Stomach (tissue), 19 donors: ENCODE measurements at places on chromosomes 6 and 20. TPM values are rescaled to one million over a fixed set of nuclear protein-coding genes. Genes with fewer than 3 reads are reported as not detected.

The CST2 gene
- not detected for polyA plus RNA-seq

The PRR18 gene
- not detected for polyA plus RNA-seq

The LY6G6F gene
- polyA plus RNA-seq = not detected

The GHRH gene
- not detected for polyA plus RNA-seq

The SLC17A1 gene
- polyA plus RNA-seq = not detected

The TINAG gene
- not detected for polyA plus RNA-seq

The CST5 gene
- polyA plus RNA-seq = not detected

The RSPO3 gene
- polyA plus RNA-seq = 4.9 TPM

The ZSWIM3 gene
- 2.1 TPM for polyA plus RNA-seq

DNA sequence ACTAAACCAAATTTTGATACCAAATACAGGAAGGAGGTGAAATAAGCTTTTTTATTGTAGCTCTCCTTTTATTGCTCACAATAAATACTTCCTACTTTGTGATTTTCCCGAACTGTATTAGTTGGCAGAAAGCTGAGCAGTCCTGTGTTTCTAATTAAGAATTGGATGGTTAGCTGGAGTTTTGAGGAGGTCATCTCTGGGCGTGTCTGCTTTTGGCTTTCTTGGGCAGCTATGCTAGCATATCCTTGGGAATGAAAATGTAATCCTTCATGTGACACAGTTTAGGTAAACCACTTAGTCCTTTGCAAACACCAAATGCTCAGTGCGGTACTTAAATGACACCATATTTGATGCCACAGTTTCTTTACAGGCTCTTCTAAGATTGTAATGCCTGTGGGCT is 67.5 kb downstream of the MTHFD1L start:
- no peak overlapping the region for H3K4me3 ChIP-seq
- no peak for DNase-seq
- no peaks in the 10 kb centered on the region for H3K4me1 ChIP-seq
- H3K27ac ChIP-seq = no peak overlapping the region
- peaks cover 6% of the 10 kb centered on the region for H3K36me3 ChIP-seq

GRCh38 chr6:43702534-43703440 is 15.2 kb upstream of the MRPS18A start:
- no peak overlapping the region for H3K4me3 ChIP-seq
- H3K27ac ChIP-seq = peak overlapping the region; percentile 94

GRCh38 chr6:3382326-3383279 is 74.2 kb downstream of the SLC22A23 start:
- H3K4me3 ChIP-seq = no peak overlapping the region
- H3K36me3 ChIP-seq = no peaks in the 10 kb centered on the region
- H3K27ac ChIP-seq = peak overlapping the region; percentile 75
- H3K27me3 ChIP-seq = no peaks in the 10 kb centered on the region
- DNase-seq = peak; percentile 57

DNA sequence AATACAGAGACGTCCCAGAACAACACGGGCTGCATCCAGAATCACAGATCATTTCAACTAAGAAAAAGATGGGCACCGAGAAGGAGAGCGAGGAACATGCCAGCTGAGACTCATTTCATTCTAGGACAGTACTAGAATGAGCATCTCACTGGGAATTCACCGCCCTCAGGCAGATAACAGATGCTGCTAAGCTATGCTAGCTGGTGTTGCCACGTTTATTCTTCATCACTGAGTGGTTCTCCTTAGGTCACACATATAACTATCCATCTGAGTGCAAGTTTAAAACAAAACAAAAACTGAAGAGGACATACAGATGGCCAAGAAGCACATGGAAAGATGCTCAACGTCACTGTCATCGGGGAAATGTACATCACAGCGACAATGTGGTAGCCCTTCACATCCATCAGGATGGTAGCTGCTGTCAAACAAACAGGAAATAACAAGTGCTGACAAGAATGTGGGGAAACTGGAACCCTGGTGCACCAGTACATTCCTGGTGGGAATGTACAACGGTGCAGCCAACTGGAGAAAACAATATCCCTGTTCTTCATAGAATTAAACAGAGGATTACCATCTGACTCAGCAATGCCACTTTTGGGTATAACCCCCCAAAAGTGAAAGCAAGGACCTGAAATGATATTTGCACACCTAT is 97.6 kb downstream of the SLC22A23 start:
- no peaks in the 10 kb centered on the region for H3K36me3 ChIP-seq
- H3K4me1 ChIP-seq = peaks cover 55% of the 10 kb centered on the region
- DNase-seq = no peak
- H3K27me3 ChIP-seq = no peaks in the 10 kb centered on the region
- no peak overlapping the region for H3K27ac ChIP-seq

DNA sequence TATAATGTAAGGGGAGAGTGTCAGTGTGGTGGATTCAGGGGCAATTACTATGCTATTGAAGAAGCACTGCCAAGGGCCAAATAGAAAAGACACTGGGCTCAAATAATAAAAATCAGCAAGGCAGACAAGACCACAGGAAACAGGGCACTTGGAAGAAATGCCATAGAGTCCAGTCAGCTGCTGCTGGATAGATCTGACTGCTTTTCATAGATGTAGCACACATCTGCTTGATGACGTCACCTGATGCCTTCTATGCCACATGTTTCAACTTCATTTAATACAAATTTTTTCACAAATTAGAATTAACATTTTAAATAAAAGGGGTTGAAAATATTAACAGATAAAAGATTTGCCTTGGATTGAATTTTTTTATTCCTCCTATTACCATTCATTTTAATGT is 23.9 kb upstream of the AHI1 start:
- H3K4me3 ChIP-seq = no peak overlapping the region
- no peak overlapping the region for H3K27ac ChIP-seq
- no peaks in the 10 kb centered on the region for H3K4me1 ChIP-seq
- no peak for DNase-seq

- H3K4me1 ChIP-seq = peaks cover 15% of the 10 kb centered on the region
- no peak for DNase-seq
- H3K36me3 ChIP-seq = no peaks in the 10 kb centered on the region
- H3K4me3 ChIP-seq = no peak overlapping the region
These were observed 593.4 kb upstream of the JAG1 start for GRCh38 chr20:11267131-11267761.

DNA sequence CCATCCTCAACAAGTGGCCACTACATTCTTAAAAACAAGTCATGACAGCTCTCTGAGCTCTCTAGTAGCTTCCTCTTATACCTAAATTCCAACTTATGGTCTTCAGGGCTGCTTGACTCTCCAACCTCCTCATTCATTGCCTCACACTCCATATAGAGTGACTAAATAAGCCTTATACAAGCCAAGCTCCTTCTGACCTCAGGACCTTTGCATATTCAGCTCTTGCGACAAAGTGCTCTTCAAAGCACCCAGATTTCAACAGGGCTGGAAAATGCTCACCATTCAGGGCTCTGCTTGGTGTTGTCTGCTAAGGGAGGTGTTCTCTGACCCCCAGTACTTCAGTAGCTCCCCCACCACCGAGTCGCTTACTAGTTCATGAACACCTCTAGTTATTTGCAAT is 3.7 kb downstream of the TREML2 start:
- no peak for DNase-seq
- no peaks in the 10 kb centered on the region for H3K27me3 ChIP-seq
- no peaks in the 10 kb centered on the region for H3K4me1 ChIP-seq
- H3K36me3 ChIP-seq = no peaks in the 10 kb centered on the region

- H3K4me1 ChIP-seq = peaks cover 26% of the 10 kb centered on the region
- H3K27me3 ChIP-seq = peaks cover 34% of the 10 kb centered on the region
- no peaks in the 10 kb centered on the region for H3K36me3 ChIP-seq
These were observed 181.2 kb downstream of the TBXT start for GRCh38 chr6:165986311-165986913.

- no peaks in the 10 kb centered on the region for H3K4me1 ChIP-seq
- H3K27me3 ChIP-seq = no peaks in the 10 kb centered on the region
- DNase-seq = no peak
- H3K4me3 ChIP-seq = no peak overlapping the region
These were observed 40.2 kb upstream of the RBM24 start for GRCh38 chr6:17240803-17241500.

GRCh38 chr6:40474937-40475336 is 112.2 kb downstream of the LRFN2 start:
- DNase-seq = no peak
- H3K36me3 ChIP-seq = no peaks in the 10 kb centered on the region
- no peak overlapping the region for H3K27ac ChIP-seq
- no peaks in the 10 kb centered on the region for H3K4me1 ChIP-seq

GRCh38 chr6:54716877-54717276 is 129.7 kb upstream of the FAM83B start:
- H3K27me3 ChIP-seq = no peaks in the 10 kb centered on the region
- DNase-seq = peak; percentile 31
- H3K4me3 ChIP-seq = no peak overlapping the region
- no peaks in the 10 kb centered on the region for H3K36me3 ChIP-seq

- peaks cover 37% of the 10 kb centered on the region for H3K4me1 ChIP-seq
- peak; percentile 49 for DNase-seq
- H3K36me3 ChIP-seq = no peaks in the 10 kb centered on the region
These were observed 273.3 kb downstream of the ALDH8A1 start for GRCh38 chr6:134676307-134677281.

- no peaks in the 10 kb centered on the region for H3K4me1 ChIP-seq
- H3K36me3 ChIP-seq = no peaks in the 10 kb centered on the region
- H3K27me3 ChIP-seq = no peaks in the 10 kb centered on the region
- no peak overlapping the region for H3K4me3 ChIP-seq
These were observed 55.2 kb upstream of the RNF24 start for GRCh38 chr20:4070323-4071177.

DNA sequence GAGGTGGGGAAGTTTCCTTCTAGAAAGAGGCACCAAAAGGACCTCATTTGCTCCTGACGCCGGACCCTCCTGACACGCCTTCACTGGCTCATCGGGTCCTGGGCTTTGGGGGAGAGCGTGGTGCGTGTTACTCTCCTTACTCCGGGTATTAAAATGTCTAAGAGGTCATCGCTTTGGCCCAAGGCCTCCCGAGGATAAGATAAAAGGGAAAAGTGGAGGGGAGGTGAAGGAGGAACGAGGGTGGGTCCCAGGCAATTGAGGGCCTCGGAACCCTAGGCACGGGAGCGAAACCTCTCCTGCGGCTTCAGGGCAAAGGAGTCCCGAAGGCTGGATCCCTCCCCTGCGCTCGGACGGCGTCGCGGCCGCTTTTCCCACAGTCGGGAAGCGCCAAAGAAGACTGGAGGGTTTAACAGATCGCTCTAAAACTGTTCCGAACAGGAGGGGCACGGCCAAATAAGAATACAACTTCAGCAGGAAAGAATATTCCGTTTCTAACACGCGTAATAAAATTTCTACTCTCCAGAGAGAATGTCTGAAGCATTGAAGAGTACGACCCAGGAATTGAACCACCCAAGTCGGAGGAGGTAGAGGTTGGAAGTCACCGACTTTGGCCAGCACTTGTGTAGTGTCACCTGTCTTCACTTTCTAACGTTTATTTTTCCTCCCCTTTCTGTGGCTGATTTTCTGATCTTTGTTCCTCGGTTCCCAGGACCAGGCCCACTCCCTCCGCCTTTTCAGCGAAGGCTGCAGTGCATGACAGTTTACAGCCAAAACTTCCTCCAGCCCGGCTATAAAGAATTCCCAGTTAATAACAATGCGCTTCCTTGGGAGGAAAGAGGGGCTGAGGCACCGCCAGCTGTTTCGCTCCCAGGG is 2.1 kb upstream of the TBXT start:
- H3K4me3 ChIP-seq = no peak overlapping the region
- H3K36me3 ChIP-seq = no peaks in the 10 kb centered on the region

GRCh38 chr6:40555092-40555491 is 32.1 kb downstream of the LRFN2 start:
- no peaks in the 10 kb centered on the region for H3K4me1 ChIP-seq
- DNase-seq = no peak
- H3K4me3 ChIP-seq = no peak overlapping the region
- no peaks in the 10 kb centered on the region for H3K36me3 ChIP-seq
- no peaks in the 10 kb centered on the region for H3K27me3 ChIP-seq

- H3K4me1 ChIP-seq = peaks cover 6% of the 10 kb centered on the region
- DNase-seq = no peak
- no peak within 1 kb of the TSS for H3K27ac ChIP-seq
These were observed at the start of gene RSPO4 for GRCh38 chr20:1001911-1002681. TSS of gene RSPO4 (minus strand) at chr20:1002311. CDS start at chr20:1002164, 147 bp downstream.

DNA sequence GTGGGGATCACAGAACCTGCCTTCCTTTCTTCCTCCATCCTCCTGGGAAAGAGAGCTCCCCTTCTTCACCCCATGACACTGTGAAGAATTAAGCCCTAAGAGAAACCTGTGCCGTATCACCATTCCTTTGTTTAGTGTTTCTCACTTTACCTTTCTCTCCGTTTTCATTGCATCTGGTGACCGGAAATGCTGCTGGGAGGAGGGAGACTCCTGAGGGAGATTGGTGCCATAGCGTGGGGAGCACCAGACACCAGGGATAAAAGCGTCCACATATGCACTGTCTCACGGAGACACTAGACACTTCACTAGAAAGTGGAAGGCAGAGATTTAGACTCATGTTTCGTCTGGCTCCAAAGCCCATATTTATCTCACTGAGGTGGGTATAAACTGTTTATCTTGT is 15.5 kb upstream of the ULBP3 start:
- no peak overlapping the region for H3K4me3 ChIP-seq
- DNase-seq = no peak
- H3K36me3 ChIP-seq = no peaks in the 10 kb centered on the region
- H3K27me3 ChIP-seq = peaks cover 30% of the 10 kb centered on the region
- no peak overlapping the region for H3K27ac ChIP-seq
- peaks cover 4% of the 10 kb centered on the region for H3K4me1 ChIP-seq

DNA sequence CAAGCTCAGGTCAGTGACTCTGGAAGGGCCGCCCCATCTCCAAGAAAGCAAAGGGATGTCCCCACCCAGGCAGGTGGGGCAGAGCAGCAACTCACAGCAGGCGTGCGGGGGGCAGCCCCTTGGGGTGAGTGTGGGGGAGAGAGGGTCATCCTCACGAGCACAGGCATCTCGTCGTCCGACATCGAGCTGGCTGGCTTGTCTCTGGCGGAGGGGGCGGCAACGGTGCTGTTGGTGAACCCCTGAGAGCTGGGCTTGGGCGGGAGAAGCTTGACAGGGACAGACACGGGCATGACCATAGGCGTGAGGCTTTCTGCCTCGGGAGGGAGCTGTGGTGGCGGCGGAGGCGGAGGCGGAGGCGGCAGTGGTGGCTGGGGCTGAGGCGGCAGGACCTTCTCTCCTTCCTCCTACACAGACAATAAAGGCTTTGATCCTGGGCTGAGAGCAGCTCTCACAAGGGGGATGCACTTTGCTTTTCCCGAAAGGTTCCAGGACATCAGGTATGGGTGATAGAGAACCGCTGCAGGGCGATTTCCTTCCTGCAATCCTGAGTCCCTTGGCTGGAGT is 45.6 kb upstream of the MRPS10 start:
- H3K36me3 ChIP-seq = peaks cover 24% of the 10 kb centered on the region
- no peak for DNase-seq
- H3K27ac ChIP-seq = no peak overlapping the region
- H3K4me1 ChIP-seq = peaks cover 15% of the 10 kb centered on the region

GRCh38 chr20:1707588-1708449 is 50.2 kb upstream of the SIRPG start:
- no peak overlapping the region for H3K27ac ChIP-seq
- H3K4me1 ChIP-seq = no peaks in the 10 kb centered on the region
- no peak for DNase-seq
- no peaks in the 10 kb centered on the region for H3K36me3 ChIP-seq
- H3K4me3 ChIP-seq = no peak overlapping the region
- H3K27me3 ChIP-seq = peaks cover 16% of the 10 kb centered on the region

GRCh38 chr6:17086469-17086868 is 15.4 kb upstream of the STMND1 start:
- H3K27me3 ChIP-seq = no peaks in the 10 kb centered on the region
- H3K36me3 ChIP-seq = no peaks in the 10 kb centered on the region
- DNase-seq = peak; percentile 35
- no peak overlapping the region for H3K4me3 ChIP-seq
- H3K27ac ChIP-seq = no peak overlapping the region
